ENCODE measurements at places on chromosomes 2 and 18. TPM values are rescaled to one million over a fixed set of nuclear protein-coding genes. Genes with fewer than 3 reads are reported as not detected.

The CNGA3 gene
- not detected for total RNA-seq

The MAL gene
- 264 TPM for total RNA-seq

The TMEM17 gene
- 0.15 TPM for total RNA-seq

The OXER1 gene
- 0.12 TPM for total RNA-seq

The PRKAG3 gene
- not detected for total RNA-seq
